ENCODE measurements at places on chromosomes 12 and 14.

- DNase-seq, result no peak
These were observed 15.1 kb upstream of the KERA start for GRCh38 chr12:91072931-91073330.

DNA sequence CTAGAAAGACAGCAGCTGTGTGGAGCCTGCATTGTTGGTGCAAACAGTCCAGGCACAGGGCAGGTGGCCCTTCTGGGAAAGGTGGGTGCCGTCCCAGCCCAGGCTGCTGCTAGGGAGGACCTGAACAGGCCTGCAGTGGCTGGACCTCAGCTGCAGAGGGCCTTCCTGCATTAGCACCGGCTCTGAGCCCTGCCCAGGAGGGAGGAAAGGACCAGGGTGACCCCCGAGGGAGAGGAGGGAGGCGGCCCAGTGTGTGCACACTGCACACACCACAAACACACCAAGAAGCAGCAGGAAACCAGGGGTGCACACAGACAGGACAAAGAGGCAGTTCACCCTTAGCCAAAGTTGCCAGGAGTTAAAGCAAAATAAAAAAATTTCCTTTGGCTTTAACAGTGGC is 8.0 kb upstream of the PGAM5 start:
- no peak for DNase-seq

DNA sequence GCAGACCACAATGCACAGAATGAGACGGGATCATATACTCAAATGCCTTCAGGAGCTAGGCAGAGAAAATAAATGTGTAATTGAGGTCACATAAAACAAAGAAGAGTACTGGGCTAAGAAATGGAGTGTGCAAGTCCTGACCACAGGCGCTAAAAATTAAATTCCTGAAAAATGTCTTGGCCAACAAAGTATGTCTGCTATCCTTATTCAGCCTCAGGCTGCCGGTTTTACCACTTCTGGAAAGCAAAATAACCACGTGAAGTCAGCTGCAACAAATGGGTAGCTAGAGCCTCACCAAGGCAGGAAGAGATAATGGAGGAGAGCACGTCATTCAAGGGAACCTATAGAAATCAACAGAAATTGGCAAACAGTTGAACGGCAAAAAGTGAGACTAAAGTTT is 3.1 kb downstream of the PYGL start:
- DNase-seq, result no peak

DNA sequence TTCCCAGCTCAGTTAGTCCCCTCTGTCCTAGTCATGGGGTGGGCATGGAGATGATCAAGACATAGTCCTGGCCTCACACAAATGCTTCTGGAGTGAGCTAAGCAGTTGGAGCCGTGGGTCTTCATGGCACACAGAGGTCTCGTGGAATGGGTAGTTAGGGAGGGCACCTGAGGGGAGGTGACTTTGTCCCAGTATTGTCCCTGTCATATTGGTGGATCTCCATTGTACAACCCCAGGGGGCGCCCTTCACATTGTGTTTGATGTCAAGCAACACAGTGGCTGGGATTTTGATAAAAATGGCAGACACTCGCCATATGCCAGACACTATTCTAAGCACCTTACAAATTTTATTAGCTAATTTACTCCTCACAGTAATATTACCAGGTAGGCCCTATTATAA is 175.4 kb upstream of the LHX5 start:
- no peak for DNase-seq

DNA sequence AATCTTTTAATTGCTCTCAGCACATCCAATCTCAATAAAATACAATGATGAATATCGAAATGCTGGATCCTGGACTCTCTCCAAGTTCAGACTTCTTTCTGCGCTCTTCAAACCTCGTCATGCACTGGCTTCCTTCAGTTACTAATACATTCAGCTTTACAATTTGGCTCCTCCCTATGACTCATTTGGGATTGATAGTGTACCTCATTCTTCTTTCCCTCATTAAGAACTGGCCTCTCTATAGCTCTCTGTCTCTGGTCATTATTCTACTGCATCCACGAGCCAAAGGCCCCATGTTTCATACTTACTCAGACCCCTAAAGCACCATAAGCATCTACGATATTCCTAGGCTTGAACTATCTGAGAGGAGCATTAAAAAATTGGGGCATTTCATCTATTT is 4.9 kb downstream of the TSPAN8 start:
- DNase-seq, result no peak

DNA sequence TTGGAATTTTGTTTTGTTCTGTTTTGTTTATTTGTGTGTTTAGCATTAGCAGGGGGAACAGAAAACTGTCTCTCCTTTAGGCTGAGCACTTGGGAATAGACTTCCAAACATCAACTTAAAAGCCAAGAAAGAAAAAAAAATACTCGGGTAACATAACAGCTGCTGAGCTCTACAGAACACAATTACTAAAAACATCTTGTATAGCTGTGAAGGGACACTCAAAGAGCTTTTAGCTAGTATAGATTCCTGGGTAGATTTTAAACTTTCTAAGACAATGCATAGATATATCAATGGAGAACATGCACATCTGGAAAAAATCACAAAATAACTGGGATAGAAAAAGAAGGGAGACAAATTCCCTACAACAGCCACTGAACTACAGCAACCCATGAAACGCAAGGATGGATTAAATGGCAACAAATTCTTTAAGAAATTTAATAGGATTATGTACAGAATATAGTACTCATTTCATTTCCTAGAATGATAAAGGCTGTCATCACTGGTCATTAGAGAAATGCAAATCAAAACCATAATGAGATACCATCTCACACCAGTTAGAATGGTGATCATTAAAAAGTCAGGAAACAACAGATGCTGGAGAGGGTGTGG is 174.3 kb upstream of the KRR1 start:
- DNase-seq, result no peak

GRCh38 chr14:91289464-91289863 is 45.0 kb upstream of the GPR68 start:
- DNase-seq, result no peak

- DNase-seq, result no peak
These were observed 898.4 kb downstream of the SLC16A7 start for GRCh38 chr12:60494244-60494643.

- no peak for DNase-seq
These were observed 80.7 kb downstream of the NPAS3 start for GRCh38 chr14:33019346-33019745.

- DNase-seq, result no peak
These were observed 3.9 kb downstream of the MPHOSPH9 start for GRCh38 chr12:123229051-123229450.

- DNase-seq, result no peak
These were observed 93.6 kb downstream of the TXNDC16 start for GRCh38 chr14:52458721-52459085.

GRCh38 chr14:29918981-29919380 is 8.7 kb downstream of the PRKD1 start:
- DNase-seq, result no peak

GRCh38 chr12:69534389-69534822 is 50.9 kb upstream of the CCT2 start:
- no peak for DNase-seq

GRCh38 chr12:45458854-45459807 is 243.2 kb downstream of the ANO6 start:
- no peak for DNase-seq

- DNase-seq, result no peak
These were observed 260.8 kb downstream of the TTC8 start for GRCh38 chr14:89085231-89085731.

DNA sequence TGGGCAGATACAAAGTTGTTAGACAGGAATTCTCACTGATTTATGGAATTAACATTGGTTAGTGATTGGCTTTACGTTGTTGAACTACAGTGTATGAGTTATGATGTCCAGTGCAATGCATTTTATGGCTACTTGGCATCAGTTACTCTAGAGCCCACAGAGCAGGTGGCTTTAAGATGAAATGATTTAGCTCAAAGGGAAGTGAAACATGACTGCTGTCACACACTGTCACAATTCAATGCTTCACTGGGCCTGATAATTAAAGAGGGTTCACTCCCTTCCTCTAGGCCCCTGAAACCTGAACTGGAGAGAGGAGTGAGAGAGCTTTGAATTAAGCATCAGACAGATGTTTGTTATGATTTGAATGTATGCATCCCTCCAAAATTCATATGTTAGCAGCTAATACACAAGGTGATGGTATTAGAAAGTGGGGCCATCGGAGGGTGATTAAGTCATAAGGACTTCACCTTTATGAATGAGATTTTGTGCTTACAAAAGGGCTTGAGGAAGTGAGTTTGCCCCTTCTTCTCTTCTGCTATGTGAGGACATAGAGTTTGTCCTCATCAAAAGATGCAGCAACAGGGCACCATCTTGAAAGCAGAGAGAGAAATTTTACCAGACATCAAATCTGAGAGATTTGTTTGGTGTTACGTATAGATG is 175.8 kb upstream of the GRIN2B start:
- DNase-seq, result no peak

DNA sequence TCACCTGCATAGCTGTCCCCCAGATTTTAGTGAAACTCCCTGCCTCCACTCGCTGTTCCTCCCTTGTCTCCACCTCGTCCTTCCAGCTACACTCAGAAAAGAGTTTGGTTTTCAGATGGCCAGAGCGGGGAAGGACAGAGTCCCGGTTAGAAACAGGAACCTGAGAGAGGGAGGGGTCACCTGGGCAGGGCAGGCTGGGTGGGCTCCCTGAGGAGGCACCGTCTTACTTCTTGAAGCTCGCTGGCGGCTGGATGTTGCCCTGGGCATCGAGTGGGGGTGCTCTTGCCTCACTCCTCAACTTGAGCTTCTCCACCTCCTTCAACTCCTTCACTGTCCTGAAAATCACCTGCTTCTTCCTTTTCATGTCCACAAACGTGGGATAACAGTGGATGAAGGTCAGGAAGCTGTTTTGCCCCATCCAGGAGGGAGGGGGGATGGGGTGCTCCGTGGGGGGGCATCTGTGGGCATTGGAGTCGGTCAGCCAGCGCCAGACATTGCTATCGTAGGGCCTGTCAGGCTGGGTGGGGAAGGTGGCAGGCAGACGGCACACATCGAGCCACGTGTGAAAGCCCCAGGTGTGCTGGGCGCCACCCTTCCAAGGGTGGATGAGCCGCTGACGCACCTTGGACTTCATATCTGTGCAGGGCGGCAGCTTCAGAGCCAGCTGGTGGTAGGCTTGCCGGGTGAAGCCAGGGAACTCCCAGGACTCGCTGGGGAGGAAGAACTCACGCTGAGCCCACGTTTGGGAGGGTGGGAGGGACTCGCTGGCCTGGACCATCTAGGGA is 2.0 kb downstream of the TEX52 start:
- no peak for DNase-seq

DNA sequence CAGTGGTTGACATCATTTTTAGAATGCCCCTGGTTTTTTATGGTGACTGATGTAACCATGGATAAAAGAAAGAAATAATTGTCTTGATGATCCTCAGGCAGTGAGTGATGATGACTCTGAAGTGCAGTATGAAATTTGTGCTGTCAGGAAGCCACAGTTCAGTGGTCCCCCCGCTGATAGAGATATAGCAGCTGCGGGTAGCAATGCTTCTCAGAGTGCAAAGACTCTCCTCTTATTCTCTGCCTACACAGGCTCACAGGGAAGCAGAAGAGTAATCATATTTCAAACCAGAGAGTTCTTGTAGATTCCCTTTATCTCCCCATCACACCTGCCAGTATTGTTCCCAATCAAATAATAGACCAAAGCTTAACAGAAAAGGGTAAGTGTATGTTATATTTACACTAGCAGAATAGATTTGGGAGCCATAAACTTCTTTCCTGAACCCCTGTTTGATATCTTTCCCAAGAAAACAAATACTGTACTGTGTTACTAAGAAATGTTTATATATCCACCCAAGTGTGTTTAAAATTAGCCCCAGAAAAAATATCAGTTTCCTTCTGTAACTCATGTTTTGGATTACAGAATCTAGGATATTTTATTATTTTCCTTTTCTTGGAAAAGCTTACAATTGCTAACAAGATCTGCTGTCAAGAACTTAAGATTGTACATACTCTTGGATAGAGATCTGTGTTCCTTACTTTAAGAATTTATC is 1817.4 kb upstream of the FLRT2 start:
- DNase-seq, result no peak

DNA sequence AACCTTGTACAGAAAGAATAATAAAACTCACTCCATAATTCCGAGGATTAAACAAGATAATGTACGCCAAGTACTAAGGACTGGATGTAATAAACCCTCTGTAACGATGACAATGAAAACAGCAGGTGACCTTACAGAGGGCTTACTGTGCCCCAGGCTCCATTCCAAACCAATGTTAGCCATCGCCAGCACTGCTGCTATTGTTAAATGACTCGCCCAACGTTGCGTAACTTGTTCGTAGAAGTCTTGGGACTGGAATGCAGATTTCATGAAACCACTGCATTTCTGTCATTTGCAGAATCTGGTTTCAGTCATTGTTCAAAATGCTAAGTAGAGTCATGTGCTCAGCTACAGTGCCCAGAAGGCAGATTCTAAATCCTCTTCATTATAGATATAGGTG is 728 bp upstream of the STON2 start:
- DNase-seq, result no peak

Data from activated CD4-positive, alpha-beta T cell treated with anti-CD3 and anti-CD28 coated beads, Interleukin-2, amount 50 U/mL, for 1 hour (primary cell).